ENCODE measurements at places on chromosomes 7 and 10.

- no peak for DNase-seq
Observed at GRCh38 chr7:157032644-157033482, 22.4 kb upstream of the MNX1 start.

GRCh38 chr7:6649241-6649961 is 12.3 kb downstream of the ZNF316 start:
- no peak for DNase-seq

DNA sequence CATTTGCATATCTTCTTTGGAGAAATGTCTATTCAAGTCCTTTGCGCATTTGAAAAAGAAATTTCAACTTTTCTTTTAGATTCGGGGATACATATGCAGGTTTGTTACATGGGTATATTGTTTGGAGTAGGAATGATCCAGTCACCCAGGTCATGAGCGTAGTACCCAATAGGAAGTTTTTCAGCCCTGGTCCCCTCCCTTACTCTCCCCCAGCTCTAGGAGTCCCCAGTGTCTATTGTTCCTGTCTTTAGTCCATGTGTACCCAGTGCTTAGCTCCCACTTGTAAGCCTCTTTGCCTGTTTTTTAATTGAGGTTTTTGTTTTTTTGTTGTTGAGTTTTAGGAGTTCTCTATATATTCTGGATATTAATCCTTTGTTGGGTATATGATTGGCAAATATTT is 63.3 kb downstream of the SND1 start:
- no peak for DNase-seq

GRCh38 chr7:148155000-148155399 is 435.6 kb upstream of the C7orf33 start:
- DNase-seq = no peak

DNA sequence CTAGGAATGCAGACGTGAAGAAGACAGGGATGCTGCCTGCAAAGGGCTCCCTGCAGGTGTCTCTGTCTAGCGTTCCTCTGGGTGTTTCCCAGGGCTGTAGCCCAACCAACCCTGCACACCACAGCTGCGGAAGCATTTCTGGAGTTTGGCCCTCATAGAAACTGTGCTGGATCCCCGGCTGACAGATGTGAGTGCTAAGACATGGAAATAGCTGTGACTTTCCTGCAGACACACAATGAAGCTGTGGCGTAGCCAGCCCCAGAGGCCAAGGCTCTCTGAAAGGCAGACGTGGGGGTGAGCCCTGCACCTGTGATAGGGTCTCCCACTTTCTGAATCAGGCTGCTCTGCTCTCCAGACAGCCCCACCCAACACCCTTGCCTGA is 44.8 kb downstream of the ADCYAP1R1 start:
- DNase-seq = no peak

- DNase-seq = no peak
Observed at GRCh38 chr10:4240608-4241197, 455.7 kb upstream of the KLF6 start.

DNA sequence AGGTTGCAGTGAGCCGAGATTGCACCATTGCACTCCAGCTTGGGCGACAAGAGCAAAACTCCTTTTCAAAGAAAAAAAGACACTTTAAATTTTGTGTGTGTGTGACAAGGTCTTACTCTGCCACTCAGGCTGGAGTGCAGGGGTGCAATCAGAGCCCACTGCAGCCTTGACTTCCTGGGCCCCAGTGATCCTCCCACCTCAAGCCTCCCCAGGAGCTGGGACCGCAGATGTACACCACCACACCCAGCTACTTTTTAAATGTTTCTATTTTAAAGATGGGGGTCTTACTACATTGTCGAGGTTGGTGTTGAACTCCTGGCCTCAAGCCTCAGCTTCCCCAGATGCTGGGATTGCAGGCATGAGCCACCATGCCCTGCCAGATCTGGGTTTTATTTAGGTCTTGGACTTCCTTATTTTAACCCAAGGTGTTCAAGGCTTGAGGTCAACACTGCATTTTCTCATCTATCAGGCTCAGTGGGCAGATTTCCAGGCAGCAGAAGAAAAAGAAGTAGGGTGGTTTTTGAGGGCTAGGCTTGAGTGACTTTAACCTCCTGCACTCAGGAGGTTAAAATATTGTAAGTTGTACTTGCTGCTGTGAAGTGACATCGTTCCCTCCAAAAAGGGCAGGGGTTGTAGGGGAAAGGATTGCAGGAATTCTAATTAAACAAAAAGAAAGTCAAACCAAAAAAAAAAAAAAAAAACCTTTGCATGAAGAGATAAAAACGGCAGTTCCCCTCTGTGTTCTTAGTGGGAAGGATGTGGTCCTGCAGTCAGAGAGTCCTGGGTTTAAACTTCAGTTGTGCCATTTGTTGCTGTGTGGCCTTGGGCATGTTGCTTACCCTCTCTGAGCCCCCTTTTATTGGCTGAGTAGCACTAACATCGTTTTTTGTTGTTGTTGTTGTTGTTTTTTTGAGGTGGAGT is 71.5 kb downstream of the CARD11 start:
- no peak for DNase-seq

GRCh38 chr10:125797994-125798662 is 22.5 kb upstream of the MMP21 start:
- DNase-seq = no peak

DNA sequence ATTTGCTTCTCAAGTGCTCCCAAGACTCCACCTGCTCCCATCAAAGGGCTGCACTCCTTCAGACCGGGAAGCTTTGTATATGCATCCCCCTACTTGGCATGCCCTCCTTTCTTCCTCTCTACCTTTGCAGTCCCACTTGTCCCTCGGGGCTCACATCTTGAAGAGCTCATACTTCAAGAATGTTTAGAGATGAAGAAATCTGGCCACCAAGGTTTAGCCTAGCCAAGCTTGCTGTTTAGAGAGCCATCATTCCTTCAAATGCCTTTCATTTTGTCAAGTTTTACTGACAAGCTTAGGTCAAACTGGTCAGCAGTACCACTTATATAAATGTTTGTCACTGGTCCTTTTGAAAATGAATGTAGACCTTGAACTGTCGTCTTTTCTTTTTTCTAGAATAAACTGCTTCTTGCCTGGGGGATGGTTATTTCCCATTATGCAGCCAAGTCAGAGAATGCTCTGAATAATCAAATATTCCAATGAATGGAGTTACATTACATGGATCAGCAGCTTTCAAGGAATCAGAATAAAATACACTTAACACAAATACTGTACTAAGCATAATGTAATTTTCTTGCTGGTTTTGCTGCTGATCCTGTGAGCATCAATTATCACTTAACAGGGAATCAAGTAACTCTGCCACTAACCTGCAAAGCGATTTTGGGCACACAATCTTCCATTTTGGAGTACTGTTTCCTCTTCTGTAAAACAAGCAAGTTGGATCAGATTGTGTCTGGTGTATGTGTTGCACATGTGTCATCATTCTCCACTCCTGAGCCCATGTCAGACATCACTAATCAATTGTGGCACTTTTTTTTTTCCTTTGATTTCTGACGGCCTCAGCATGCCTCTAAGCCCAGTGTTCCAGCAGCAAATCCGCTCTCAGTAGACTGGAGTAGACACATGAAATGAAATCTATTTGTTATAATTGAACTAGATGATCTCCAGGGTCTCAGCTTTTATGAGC is 357.9 kb downstream of the PTEN start:
- no peak for DNase-seq

DNA sequence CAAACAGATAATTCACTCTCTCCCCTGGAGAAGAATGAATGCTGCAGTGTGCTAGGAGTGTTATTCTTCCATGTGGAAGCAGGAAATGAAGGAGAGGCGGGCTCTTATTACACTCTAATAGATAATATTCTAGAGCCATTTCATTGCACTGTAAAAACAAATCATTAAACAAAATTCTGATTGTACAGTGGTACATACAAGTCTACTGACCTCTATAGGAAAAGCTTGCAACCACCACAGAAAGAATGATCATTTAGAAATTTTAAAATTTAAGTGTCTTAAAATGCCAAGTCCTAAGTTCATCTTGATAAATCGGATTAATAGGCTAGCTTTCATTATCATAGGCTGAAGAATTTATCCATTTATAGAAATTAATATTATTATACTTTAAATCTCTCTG is 960.3 kb upstream of the LRRN3 start:
- no peak for DNase-seq

DNA sequence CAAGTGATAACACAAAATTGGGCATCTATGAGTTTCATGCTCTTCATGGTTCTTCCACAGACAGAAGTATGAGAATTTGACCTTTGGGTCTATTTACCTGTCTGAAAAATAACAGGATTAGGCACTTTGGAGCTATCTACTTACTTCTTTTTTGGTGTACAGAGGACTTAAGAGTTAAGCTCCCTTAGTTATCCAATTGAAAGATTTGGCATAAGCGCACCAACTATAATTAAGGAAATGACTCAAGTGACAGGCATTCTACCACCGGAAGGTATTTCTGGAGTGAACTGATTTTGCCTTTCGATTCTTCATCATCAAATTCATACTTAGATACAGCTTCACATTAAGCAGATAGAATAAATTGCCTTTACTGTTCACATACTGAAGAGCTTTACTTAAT is 43.9 kb downstream of the IFIT5 start:
- no peak for DNase-seq

GRCh38 chr10:5890452-5890915 is 441 bp downstream of the FBH1 start:
- DNase-seq = peak; percentile 32

- DNase-seq = no peak
Observed at GRCh38 chr7:50228148-50228547, 76.4 kb upstream of the IKZF1 start.

GRCh38 chr10:95798096-95798855 is 42.3 kb downstream of the ENTPD1 start:
- no peak for DNase-seq

- DNase-seq = no peak
Observed at GRCh38 chr10:33428682-33429081, 94.2 kb upstream of the NRP1 start.

DNA sequence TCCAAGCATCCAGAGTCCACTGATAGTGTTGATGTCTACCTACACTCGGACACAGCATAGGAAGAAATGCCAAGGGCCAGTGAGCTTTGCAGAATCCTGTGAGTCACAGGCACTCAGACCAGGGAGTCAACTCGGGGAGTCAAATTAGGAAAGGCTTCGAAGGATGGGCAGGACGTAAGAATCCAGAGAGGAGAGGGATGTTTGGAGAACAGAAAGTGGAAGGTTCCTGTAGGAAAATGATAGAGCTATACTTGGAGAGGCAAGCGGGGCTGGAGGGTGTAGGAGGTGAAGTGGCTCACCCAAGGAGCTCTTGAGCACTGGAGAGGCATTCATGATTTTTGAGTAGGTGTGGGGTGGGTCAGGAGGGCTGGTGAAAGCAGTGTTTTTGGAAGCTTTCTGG is 3.0 kb downstream of the ZYX start:
- DNase-seq = no peak

- DNase-seq = peak; percentile 51
Observed at GRCh38 chr10:62394556-62395018, 20.4 kb downstream of the ZNF365 start.

DNA sequence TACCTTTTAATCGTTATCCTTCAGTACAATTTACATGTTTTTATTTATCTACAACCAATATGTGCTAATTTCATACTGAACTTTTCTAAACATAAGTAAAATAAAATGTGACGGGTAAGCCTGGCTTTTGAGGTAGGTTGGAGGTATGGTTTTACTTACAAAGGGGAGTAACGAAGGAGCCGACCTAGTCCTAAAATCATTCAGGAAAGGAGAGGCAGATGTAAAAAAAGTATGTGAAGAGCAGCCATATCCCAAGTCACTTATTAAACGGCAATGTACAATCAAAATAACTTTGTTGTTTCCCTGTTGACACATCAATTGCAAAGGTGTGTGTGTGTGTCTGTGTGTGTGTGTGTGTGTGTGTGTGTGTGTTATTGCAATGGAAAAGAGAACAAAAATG is 351.3 kb downstream of the CRPPA start:
- no peak for DNase-seq

DNA sequence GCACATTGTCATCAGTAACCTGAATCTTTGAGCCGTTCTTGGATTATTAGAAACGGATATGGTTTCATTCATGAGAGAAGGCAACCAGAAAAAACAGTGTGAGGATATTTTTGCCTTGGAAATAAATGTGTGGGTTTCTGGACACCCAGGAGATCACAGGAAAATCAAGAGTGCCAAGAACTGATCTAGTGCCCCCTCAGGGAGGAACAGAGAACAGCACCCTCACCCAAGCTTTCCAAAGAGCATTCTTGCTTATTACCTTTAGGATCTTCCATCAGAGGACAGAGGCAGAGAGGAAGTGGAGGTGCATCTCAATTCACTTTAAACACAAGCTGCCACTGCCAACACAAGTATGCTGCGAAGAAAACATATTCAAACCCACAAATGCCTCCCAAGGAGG is 851.5 kb upstream of the COBL start:
- DNase-seq = no peak

DNA sequence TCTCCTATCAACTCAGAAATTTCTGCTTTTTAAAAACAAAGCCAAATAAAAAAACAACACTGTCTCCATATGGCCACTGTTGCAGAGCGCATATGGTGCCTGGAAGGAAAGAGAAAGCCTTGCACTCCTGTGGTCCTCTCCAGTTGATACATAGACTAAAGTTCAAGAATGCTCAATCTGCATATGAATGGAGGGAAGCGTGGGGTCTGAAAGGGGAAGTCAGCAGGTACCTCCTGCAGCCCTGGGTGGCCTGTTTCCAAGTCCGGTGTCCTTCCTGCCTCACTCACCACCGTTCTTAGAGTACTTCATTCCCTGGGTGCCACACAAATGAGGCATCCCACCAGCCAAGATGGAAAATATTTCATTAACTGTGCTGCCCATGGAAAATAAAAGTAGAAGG is 138.3 kb upstream of the PALS2 start:
- no peak for DNase-seq

DNA sequence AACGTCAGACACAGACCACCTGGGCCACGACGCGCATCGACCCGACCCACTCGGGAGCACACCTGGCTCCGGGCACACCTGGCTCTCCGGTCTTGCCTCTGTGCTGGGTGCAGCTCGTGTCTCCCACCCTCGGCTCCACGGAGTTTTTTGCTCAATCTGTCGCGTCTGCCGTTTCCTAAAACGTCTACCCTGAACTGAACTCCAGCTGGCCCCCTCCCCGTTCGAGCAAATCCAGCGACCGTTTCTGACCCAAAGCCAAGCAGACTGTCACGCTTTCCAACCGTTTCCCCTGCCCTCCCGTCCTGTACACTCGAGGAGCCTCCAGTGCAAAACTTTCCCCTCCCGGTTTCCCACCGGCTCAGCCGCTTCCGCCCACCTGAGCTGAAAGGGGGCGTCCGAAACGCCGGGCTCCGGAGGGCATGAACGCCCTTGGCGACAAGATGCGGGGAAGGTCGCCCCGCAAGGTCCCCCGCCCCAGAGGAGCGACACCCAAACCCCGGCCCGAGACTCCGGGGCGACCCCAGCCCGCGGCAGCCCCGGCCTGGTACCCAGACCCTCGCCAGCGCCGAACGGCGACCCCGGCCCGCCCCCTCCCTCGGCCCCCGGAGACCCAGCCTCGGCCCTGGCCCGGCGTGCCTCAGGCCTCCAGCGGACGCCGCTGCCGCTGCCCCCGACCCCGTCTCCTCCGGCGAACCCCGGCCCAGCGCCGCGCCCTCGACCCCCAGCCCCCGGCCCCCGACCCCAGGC is 557 bp downstream of the CYTH3 start:
- DNase-seq = no peak

- no peak for DNase-seq
Observed at GRCh38 chr10:64086083-64086767, 565.0 kb downstream of the REEP3 start.

- DNase-seq = no peak
Observed at GRCh38 chr10:109689785-109690184, 233.5 kb downstream of the XPNPEP1 start.
